ENCODE measurements at places on chromosomes 5 and 9.

- no peak for DNase-seq
Observed at GRCh38 chr5:33105521-33105941, 335.2 kb upstream of the TARS1 start.

DNA sequence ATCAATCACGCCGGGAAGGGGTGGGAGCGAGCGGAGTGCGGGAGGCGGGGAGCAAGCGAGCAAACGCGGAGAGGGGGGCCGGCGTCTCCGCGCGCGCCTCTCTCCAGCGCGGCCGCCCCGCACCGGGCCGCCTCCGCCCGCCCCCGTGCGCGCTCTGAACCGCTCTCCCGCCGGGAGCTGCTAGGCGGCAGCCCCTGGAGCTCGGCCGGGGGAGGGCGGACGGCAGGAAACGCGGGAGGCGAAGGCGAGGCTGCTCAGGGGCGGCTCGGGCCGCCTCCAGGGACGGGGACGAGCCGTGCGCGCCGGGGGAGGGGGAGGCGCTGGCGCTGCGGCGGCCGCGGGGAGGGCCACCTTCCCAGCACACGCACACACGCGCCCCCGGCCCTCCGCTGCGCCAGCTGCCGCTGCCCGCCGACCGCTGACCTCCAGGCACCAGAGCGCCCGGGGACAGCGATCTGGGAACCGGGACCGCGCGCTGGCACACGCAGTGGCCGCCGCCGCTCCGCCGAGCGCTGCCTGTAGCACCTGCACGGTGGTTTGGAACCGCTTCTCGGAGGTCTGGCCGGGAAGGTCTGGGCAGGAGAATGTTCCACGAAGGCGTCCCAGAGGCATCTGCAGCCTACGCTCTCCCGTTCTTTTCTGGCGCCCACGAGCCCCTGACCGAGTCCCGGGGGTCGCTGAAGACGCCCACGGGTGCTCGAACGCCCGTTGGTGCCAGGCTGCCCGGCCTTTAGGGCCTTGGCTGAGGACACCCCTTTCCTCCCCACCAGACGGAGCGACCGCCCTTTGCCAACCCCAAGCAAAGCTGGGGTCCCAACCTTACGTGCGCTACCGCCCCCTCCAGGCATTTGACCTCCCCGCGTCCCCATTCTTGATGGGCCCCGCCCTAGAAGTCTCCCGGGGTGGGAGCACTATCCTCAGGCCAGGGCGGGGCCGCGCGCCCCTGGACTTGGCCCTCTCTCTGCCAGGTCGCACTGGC, at the start of gene GABBR2:
Gene GABBR2, minus strand, starts transcription at position 3 of the 979 bp plus-strand sequence. CDS start 198 bp downstream, outside the sequence.
- no peak for DNase-seq

GRCh38 chr5:10434392-10434791, 7.3 kb upstream of the ROPN1L start:
- DNase-seq: no peak

DNA sequence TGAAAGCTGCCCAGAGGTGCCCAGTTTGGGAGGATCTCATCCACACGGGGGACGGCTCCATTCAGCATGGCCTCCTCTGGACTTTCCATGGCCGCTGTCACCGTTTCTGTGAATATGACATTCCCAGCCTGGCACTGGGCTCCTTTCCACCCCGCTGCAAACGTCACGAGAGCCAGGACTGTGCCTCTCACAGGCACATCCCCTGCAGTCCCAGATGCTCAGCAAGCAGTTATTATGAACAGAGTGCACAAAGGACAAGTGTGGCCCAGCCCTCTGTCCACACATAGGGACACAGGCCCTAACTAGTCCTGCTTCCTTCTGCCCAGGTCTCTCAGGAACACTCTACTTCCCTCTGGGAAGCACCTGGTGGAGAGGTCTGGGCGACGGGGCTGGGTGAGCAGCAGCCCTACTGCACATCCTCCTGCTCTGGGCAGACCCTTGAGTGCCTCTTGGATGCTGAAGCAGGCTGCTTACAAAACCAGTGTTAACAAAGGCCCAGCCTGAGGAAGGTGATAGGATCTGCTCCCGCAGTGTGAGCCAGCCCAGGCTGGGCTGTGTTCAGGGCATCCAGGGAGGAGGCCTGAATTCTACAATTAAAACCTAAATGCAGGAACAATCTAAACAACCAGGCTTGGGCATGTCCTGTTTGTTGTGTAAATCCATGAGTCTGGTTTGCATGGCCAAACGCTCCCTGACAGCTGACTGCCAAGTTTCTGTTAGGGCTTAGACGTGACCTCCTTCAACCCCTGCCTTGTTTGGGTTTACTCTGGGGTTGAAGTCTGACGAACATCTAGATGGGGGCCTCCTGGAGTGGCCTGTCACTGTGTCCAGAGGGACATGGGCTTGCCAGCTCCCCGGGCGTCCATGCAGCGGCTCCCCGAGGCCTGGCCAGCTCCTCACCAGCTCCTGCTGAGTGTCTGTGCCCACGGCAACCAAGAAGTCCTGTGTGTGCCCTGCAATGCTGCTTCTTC, 269.8 kb downstream of the GADD45G start:
- no peak for DNase-seq

- no peak for DNase-seq
Observed at GRCh38 chr5:56818450-56819037, 3.2 kb downstream of the MAP3K1 start.

DNA sequence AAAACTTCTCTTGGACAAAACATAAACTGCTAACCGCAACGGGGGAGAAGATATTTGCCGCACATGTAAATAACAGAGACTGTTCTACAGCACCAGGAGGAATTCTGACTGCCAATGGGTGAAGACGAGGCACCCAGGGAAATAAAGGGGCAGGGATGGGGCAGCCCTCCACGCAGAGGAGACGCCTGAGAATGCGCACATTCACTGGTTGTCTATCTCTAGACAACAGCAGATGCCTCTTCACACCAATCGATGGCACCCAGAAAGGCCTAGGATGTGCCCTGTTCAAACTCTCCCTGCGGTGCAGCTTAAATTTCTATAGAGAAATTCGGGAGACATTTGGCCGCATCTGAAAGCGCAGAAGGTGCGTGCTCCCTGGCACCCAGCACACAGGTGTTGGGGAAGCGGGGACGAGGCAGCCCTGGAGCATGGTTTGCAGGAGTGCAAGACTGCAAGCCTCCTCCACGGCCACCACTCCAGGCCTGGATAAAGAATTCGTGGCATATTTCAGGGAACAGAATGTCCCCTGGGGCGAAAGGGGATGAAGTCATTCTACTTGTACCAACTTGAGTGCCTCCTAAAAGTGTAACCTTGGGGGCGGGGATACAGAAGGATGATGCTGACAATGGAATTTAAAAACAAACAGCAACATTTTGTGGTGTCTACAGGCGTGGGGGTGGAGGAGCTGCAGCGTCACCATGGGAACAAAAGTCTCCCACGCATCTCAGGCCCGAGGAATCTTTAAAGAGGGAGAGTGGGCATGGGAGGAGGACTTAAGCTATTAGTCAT, 6.3 kb upstream of the IRX2 start:
- no peak for DNase-seq

DNA sequence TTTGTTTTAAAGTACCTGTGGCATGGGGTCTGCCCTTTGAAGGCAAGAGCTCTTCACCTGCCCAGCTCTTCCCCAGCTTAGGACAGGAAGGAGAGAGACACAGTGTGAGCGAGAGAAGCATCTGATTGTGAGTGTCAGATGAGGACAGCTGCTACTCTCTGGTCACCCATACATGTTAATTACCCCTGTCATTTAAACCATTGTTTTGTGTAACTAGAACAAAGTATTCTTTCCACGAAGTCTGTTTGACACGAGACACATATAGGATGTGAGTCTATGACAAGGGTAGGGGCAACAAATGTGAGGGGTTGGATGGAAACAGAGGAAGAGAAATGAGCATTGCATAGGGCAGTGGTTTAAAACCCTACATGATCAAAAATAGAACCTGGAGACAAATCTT, 3.0 kb upstream of the CD274 start:
- no peak for DNase-seq

- DNase-seq: no peak
Observed at GRCh38 chr5:20609126-20609525, 621.1 kb upstream of the CDH18 start.

DNA sequence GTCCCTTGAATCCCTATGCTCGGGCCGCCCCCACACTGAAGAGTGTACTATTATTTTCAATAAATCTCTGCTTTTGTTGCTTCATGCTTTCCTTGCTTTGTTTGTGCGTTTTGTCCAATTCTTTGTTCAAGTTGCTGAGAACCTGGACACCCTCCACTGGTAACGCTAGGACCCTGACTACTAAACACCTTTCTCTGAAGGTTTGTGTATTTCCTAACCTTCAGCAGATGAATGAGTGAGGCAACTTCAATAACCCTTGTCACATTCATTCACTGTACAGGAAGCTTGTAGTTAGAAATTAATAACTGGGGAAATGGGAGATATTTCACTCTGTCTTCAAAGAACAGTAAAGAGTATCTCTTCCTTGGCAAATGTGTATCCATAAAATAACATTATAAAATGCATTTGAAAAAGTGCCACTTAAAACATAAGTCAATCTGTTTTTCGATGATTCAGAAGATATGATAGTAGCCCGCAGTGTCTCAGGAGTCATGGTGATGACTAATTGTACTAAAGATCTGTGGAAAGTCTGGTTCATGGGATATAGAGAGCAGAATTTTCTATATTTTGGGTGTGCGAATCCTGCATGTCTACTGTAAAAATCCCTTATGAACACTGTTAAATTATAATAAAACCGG, 43.2 kb upstream of the ANKH start:
- no peak for DNase-seq

DNA sequence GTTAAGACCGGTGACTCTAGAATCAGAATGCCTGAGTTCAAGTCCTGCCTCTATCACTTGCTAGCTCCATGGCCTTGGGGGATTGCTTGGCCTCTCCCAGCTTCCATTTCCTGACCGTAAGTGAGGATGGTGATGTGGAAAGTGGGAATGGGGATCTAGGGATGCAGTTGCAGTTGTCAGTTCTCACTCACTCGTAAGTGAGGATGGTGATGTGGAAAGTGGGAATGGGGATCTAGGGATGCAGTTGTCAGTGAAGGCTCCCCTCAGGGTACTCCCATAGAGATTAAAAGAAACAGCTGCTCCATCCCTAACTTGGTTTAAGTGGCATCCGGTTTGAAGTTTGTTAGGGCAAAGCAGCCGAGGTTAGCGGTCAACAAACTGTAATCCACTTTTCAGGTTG, 3.0 kb upstream of the IL9 start:
- no peak for DNase-seq

DNA sequence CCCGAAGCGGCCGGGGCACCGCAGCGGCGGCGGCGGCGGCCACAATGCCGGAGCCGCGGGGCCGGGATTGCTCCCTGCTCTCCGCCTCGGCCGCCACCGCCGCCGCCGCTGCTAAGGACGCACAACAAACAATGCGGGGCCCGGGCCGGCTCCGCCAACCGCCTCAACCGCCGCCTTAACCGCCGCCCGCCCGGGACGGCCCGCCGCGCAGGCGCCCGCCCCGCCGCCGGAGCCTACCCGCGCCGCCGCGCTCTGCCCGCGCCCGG, 254 bp downstream of the STRBP start:
- DNase-seq: no peak

DNA sequence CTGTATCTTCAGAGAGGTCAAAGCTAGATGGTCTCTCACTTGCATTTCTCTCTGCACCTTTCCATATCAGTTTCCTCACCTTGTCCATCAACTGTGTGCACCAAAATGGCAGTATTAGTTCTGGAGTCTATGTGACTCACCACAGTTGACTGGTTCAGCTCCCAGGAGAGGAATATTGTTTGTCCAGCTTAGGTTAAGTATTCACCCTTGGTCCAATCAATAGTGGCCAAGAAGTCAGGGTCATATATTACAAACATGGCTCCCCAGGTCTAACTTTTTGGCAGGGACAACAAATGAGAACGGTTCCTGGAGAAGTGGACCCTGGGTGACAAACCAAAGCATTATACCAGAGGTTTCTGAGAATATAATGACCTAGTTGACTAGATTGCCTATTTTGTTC, 24.9 kb upstream of the CDC23 start:
- no peak for DNase-seq

DNA sequence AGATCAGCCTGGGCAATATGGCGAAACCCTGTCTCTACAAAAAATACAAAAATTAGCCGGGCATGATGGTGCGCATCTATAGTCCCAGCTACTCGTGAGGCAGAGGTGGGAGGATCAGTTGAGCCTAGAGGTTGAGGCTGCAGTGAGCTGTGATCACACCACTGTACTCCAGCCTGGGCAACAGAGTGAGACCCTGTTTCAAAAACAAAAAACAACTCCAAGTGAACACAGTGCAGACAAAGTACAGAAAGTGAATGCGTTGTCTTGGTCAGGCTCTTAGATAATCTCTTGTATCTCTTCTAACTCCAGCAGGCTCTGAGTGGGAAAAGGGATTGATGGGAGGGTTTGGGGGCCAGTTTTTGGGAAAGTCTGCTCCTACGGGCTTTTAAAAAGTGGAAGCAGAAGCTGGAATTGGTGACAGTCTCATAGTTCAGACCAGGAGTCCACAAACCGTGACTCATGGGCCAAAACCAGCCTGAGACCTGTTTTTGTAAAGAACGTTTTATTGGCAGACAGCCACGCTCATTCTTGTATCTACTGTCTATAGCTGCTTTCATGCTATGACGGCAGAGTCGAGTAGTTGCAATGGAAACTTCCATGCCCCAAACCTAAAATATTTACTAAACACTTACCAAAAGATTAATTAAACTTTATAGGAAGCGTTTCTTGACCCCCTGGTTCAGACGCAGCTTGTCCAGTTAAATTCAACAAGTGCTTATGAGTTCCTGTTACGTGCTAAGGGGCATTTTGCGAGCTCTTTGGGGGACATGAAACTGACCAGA, 32.9 kb downstream of the NDST1 start:
- no peak for DNase-seq

DNA sequence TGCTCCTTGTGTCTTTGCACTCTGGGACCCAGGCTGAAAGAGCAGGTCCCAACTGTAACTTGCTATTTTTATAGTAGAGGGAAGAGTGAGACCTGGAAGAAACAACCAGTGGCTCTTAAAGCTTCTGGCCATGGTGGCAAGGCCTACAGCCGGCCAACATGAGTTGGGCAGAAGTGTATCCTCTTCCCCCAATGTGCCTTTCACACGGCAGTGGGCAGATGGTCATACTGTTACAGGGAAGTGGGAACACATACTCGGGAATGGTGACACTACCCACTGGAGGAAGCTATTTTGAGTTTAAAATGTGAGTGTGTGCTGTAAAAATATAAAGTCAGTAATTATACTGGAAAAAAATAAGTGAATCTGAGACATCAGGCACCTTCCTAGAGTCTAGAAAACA, 116.0 kb downstream of the MVB12B start:
- no peak for DNase-seq

DNA sequence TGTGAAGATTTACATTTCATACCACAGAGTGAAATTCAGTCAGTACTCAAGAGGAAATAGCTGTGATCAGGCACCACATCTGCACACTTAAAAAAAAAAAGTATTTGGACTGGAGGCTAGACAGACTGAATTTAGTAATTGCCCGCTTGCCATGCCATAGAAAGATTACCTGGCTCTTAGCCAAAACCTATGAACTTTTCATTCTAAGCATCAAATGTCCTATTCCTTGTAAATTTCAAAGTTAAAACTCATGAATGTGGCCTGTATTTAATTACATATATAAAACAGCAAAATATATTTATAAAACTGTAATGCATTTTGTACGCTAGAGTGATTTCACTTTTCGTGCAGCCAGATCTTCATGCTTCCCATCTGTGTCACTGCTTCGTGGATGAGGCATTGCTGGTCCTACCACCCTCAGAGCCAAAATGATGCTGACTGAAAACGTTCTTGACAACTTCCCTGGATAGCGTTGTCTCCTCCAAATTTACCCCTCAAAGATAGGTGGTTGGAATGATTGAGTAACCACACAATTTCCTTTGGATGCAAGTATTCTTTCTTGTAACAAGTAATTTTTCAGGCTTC, 447.9 kb upstream of the SGCD start:
- no peak for DNase-seq
